ENCODE measurements at places on chromosomes 4 and X. TPM values are rescaled to one million over a fixed set of nuclear protein-coding genes. Genes with fewer than 3 reads are reported as not detected.

The AMBN gene
- total RNA-seq = not detected

The PRICKLE3 gene
- total RNA-seq = 12.5 TPM

The UGT2B10 gene
- not detected for total RNA-seq

The SYTL5 gene
- total RNA-seq = 0.06 TPM

The PRDM8 gene
- 2.6 TPM for total RNA-seq

The VCX gene
- not detected for total RNA-seq

The MAP7D2 gene
- 0.29 TPM for total RNA-seq

The MGARP gene
- 0.39 TPM for total RNA-seq

The LETM1 gene
- total RNA-seq = 75.1 TPM

The F8A2 gene
- not detected for total RNA-seq

The SRPK3 gene
- 0.74 TPM for total RNA-seq

The GPR119 gene
- total RNA-seq = not detected

The PALLD gene
- total RNA-seq = 87.9 TPM

The FAM53A gene
- total RNA-seq = 2.9 TPM

The CTAG1B gene
- total RNA-seq = not detected

The NKX3-2 gene
- 1.3 TPM for total RNA-seq

The FATE1 gene
- not detected for total RNA-seq

The EXOC1L gene
- not detected for total RNA-seq

The MAGEA6 gene
- total RNA-seq = not detected

The PAGE5 gene
- total RNA-seq = not detected

The MSANTD1 gene
- 0.80 TPM for total RNA-seq

The HDAC6 gene
- 47.1 TPM for total RNA-seq

The GPC4 gene
- 9.5 TPM for total RNA-seq

The IL2 gene
- total RNA-seq = not detected

The ADAM29 gene
- not detected for total RNA-seq

The ZIC3 gene
- total RNA-seq = not detected

The SPANXA1 gene
- total RNA-seq = not detected

The UNC5C gene
- 0.35 TPM for total RNA-seq

The NPY2R gene
- total RNA-seq = not detected

The SSX4 gene
- total RNA-seq = not detected

The HTT-AS gene
- total RNA-seq = not detected

The TEX13B gene
- not detected for total RNA-seq

The SSX3 gene
- total RNA-seq = not detected

The TSPYL2 gene
- total RNA-seq = 33.8 TPM

The ADGRG4 gene
- total RNA-seq = 0.67 TPM

The NUP62CL gene
- total RNA-seq = not detected

The INTS6L gene
- total RNA-seq = 3.8 TPM

The MAGEA4 gene
- not detected for total RNA-seq

The GLOD5 gene
- not detected for total RNA-seq

The YY2 gene
- total RNA-seq = 2.2 TPM

The ACSL1 gene
- total RNA-seq = 1,386 TPM

Data from mesenteric fat pad (tissue), 1 donor.